ENCODE measurements at places on chromosomes 2 and 18. TPM values are rescaled to one million over a fixed set of nuclear protein-coding genes. Genes with fewer than 3 reads are reported as not detected.
A peak's percentile ranks its signal among the peaks of the same experiment; 100 is the strongest.

DNA sequence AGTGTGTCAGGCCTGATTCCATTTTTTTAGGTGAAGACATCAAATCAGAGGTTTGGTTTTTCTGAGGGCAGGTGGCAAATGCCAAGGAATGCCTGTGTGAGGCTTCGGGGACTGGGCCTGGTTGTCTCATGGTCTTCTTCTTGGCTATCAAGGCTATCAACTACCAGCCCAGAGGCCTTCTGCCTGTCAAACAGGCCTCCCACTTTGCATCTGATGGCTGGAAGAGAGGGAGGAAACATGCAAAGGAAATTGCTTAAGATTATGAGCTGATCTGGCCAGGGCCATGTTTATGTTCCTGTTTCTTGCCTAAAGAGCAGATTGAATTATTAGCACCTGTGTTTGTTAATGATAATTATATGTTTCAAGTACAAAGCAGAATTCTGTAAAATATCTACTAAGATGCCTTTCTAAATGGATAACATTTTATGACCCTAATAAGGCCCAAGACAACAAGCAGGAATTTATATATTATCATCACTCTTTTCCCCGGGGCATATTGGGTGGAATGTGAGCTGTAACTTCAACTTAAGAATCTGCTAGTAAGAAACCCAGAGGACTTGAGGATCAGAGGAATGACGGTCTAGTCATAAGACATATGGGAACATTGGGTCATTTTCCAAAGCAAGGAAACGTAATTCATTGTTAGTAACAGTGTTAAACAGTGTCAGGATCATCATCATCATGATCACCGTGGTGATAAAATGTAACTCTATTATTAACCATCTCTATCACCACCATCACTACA lies 123.2 kb downstream of the LYPD6B start:
- no peak overlapping the region for H3K4me3 ChIP-seq
- no peak overlapping the region for H3K27ac ChIP-seq
- H3K36me3 ChIP-seq = no peaks in the 10 kb centered on the region
- H3K4me1 ChIP-seq = peaks cover 14% of the 10 kb centered on the region

DNA sequence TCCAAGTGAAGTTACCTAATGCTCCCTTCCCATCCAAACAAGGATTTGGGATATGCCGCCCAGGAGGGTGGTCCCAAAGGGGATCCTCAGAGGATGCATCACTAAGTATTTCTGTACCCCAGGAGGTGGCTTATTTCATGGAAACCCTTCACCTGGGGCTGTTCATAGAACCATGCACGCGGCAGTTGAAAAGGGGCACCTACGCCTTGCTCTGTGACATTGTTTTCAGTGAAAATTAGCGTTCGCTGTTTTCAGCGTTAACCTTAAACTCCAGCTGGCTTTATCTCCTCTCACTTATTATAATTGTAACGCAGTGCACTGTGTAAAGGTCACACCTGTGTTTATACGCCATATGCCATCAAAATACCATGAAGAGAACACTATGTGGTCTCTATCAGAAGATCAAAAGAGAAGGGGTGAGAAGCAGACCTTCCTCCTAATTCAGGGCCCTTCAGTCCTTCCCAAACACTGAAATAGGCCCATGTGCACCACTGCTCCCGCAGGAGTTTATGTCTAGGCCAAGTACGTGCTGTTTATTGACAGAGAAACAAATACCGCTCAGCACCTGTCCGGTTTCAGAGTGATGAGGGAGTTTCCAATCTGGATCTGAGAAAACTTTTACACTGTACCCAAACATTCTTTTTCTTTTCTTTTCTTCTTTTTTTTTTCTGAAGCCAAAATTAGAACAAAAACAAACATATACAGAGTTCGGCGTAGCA lies 162.1 kb downstream of the BCL2 start:
- no peak overlapping the region for H3K4me3 ChIP-seq
- no peak overlapping the region for H3K27ac ChIP-seq
- no peak for DNase-seq
- peaks cover 20% of the 10 kb centered on the region for H3K4me1 ChIP-seq

DNA sequence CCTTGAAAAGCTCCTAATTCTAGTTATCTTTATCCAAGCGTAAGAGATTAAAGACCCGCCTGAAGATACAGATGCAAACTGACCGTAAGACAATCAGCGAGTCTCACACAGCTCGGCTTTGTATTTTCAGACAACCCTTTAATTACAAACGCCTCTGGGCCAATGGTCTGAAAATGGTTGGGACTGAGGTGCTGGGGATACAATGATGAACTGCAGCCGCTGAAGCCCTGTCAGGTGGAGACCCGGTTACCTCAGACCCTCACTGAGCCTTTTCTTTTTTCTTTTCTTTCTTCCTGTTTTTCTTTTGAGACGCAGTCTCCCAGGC lies 715 bp upstream of the CFAP36 start:
- peak; percentile 9 for DNase-seq
- H3K36me3 ChIP-seq = peaks cover 2% of the 10 kb centered on the region
- peaks cover 8% of the 10 kb centered on the region for H3K4me1 ChIP-seq
- peak overlapping the region; percentile 81 for H3K4me3 ChIP-seq
- H3K27me3 ChIP-seq = peaks cover 4% of the 10 kb centered on the region

DNA sequence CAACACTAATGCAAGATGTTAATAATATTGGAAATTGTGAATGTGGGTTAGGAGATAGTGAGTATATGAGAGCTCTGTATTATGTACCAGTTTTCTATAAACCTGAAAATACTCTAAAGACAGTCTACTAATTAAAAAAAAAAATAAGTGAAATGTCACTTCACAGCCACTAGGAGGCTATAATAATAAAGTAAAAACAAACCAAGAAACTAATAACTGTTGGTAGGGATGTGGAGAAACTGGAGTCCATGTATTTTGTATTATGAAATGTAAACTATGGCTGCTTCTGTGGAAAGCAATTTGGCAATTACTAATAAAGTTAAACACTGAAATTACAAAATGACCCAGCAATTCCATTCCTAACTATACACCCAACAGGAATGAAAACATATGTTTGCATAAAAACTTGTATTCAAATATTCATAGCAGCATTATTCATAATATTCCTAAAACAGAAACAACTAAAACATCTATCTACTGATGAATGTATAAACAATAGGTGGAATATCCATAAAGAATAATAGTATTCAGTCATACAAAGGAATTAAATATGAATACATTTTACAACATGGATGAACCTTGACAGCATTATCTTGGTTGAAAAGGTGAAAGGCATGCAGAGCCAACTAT lies 36.2 kb downstream of the CCDC178 start:
- no peaks in the 10 kb centered on the region for H3K4me1 ChIP-seq
- no peak for DNase-seq
- no peak overlapping the region for H3K4me3 ChIP-seq
- no peaks in the 10 kb centered on the region for H3K27me3 ChIP-seq
- H3K36me3 ChIP-seq = no peaks in the 10 kb centered on the region

DNA sequence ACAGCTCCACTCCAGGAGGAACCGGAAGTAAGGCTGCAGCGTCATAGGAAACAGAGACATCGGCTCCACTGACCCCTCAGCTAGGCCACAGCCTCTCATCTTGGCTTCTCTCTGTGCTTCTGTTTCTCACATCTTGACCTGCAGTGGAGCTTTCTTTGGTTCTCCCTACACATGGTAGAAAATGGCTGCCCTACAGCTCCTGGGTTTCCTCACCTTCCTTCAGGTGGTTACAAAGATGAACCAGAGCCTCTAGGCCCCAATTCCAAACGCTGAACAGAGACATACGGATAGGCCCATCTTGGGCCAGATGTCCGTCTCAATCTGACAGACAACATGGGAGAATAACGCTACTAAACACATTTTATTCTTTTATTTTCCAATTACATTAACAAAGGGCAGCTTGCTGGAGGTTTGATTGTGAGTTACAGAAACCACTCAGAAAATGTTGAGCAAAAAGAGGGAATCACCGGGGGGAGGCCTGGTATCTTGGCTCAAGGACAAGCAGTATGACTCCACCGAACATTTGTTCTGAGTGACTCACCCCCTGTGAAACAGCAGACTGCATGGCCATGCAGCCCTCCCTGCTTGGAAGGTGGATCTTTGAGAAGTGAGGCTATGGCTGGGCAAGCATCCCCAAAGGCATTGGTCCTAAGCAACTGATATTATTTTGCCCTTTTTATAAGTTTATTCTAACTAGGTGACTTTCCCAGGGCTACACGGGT lies 303.5 kb downstream of the CDCA7 start:
- H3K4me1 ChIP-seq = no peaks in the 10 kb centered on the region
- H3K27me3 ChIP-seq = no peaks in the 10 kb centered on the region
- H3K36me3 ChIP-seq = no peaks in the 10 kb centered on the region
- DNase-seq = peak; percentile 94

DNA sequence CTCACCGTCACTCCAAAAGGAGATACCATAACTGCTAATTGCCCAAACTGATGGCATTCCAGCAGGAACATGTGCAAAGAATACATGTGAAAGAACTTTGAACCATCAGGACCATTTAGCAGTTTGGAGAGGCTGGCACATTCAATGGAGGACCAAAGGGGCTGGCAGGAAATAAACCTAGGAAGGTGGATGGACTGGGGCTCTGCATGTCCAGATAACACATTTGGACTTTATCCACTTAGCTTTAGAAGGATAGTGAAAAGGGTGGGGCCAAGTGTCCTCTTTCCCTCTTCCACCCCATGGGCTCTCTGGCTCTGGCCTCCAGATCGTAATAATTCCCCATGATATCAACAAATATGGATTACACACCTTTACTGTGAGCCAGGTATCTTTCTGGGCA lies 80.0 kb upstream of the STPG4 start:
- DNase-seq = no peak
- H3K27me3 ChIP-seq = no peaks in the 10 kb centered on the region
- H3K4me1 ChIP-seq = peaks cover 10% of the 10 kb centered on the region
- H3K27ac ChIP-seq = no peak overlapping the region
- no peak overlapping the region for H3K4me3 ChIP-seq

DNA sequence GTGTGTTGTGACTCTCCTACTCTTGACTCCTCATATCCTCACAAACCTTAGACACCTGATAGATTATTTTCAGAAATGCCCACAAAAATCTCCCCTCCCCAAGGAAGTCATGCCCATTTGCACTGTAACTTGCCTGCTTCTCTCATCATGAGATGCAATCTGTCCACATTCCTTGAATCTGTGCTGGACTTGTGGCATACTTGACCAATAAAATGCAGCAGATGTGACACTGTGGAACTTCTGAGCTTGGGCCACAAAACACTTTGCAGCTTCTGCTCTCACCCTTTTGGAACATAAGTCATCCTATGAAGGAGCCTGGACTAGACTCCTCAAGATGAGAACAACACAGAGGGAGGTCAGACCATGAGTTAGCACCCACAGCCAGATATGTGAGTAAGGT lies 4.4 kb upstream of the PID1 start:
- H3K36me3 ChIP-seq = no peaks in the 10 kb centered on the region
- no peak for DNase-seq
- H3K27ac ChIP-seq = no peak overlapping the region
- peaks cover 14% of the 10 kb centered on the region for H3K27me3 ChIP-seq
- no peaks in the 10 kb centered on the region for H3K4me1 ChIP-seq

DNA sequence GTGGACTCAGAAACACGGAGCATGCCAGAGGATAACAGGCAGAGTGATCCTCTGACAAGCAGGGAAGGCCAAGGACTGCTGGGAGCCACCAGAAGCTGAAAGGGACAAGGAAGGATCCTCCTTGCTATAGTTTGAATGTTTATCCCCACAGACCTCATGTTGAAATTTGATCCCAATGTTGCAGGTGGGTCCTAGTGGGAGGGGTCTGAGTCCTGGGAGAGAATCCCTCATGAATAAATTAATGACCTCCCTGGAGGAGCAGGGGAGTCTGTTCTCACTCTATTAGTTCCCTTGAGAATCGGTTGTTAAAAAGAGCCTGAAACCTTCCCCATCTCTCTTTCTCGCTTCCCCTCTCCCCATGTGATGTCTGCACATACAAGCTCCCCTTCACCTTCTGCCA lies 124.4 kb downstream of the FBXO15 start:
- H3K4me3 ChIP-seq = no peak overlapping the region
- no peaks in the 10 kb centered on the region for H3K36me3 ChIP-seq
- no peak overlapping the region for H3K27ac ChIP-seq
- no peaks in the 10 kb centered on the region for H3K4me1 ChIP-seq

DNA sequence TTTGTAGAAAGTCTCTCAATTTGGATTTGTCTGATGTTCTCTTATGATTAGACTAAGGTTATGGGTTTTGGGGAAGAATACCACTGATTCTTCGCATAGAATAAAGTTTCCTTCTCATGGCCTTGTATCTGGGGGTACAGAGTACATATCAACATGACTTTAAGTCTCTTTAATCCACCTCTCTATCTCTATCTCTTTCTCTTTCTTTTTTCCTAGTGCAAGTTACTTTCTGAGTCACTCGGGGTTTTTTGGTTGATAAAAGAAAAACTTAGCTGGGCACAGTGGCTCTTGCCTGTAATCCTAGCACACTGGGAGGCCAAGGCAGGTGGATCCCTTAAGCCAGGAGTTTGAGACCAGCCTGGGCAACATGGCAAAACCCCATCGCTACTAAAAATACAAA lies 100.1 kb upstream of the MAP4K3 start:
- H3K4me1 ChIP-seq = peaks cover 13% of the 10 kb centered on the region
- no peak for DNase-seq
- H3K27ac ChIP-seq = no peak overlapping the region

GREB1L gene
- 5.2 TPM for total RNA-seq

DSG4 gene
- not detected for total RNA-seq

ZSWIM2 gene
- not detected for total RNA-seq

IL1RN gene
- not detected for total RNA-seq

RRM2 gene
- 20.7 TPM for total RNA-seq

HOXD9 gene
- total RNA-seq = not detected

SCN9A gene
- total RNA-seq = 1.4 TPM

SETBP1 gene
- total RNA-seq = 10.7 TPM

All from cardiac muscle cell (in vitro differentiated cells and primary cell).